ENCODE measurements at places on chromosomes 7 and 10.

DNA sequence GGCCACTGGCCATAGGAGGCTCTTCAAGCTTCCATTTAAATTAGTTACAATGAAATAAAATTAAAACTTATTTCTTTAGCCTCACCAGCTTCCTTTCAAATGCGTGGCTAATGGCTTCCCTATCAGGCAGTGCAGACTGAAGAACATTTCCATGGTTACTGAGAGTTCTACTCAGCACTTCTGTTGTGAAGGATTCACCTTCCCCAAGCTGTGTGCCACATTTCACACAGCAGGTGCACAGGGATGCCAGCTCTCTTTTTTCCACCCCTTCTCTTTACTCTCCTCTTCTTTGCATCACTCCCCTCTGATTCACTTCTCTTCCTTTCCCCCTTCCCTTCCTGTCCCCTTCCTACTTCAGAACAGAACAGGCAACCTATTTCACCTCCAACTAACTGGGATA is 833 bp downstream of the GDF2 start:
- DNase-seq = no peak

DNA sequence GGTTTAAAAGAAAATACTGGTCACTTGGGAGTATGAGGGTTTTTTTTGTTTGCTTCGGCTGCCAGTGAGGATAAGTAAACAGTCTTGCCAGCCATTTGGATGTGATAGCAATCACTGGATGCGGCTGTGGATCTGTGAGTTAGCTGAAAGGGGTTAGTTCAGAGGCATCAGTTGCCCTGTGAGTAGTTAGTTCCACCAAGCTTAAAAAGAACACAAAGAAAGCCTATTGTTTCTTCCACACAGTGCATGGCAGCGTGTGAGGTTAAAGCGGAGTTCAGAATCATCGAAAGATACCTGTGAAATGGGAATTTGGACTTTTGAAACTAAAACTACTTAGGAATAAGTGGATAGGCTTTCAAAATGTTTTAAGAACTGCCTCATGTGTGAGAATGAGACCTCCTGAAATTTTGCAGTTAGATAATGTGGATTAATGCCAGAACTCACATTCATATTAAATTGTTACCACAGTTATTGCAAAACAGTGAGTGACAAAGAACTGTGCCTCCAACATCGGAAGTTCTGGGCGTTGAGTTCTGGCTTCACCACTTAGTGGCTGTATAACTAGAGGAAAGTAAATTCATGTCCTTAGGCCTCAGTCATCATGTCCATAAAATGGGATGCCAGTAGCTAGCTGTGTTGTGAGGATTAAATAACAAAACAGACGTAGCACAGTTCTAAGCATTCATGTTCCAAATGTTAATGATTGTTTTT is 31.3 kb downstream of the KIAA1217 start:
- DNase-seq = no peak

DNA sequence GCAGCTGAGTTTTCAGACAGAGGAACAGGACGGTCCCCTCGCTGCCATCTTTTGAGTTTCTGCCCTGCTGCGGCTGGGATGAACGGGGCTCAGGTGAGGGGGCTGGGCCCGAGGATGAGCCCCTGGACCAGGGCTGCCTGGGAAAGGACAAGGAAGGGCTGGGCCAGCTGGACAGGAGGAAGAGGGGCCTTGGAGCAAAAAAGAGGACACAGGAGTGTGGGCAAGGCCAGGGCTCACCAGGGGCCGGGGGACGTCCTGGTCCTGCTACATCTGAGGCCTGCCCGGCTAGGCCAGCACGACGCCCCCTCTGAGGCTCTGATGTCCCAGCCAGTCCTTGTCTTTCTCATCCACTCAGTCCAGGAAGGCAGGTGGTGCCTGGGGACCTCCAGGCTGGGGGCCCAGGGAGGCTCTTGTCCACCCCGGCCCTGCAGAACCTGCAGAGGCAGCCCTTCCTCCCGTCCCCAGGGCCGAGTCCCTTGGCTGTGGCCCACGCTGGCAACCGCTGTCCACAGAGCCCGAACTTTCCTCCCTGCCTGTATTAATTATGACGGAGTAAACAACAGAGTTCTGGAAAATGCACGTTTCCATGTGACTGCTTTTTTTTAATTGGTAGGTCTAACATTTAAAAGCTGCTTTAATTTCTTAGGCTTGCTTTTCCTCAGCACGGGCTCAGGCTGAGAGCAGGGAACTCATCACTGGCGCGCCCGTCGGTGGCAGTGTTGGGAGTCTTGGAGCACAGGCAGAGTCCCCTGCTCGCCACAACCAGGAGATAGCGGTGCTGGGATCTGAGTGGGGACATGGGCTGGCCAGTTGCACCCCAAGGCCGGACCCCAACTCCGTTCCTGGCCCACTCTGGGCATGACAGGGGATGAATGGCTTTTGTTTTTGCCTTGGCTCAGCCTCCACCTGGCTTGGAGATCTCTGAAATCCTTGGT is 187.7 kb downstream of the ELFN1 start:
- DNase-seq = no peak

DNA sequence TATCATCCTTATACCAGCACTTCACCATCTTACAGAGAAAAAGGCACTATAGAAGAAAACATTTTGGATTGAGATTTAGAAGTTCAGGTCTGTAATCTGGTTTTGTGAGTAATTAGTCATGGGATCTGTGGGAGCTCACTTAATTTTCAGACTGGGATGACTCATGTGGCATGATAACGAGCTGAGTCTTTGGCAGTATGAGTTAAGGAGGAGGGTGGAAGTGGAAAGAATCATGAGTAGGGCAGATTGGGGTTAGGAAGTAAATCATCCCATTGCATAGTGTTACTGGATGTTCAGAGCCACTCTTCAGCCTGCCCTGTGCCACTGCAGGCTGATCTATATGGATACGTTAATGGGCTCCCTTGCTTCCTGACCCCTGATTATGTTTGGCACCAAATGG is 64.9 kb downstream of the ZNF92 start:
- DNase-seq = peak; percentile 85

GRCh38 chr7:144027974-144028373 is 20.8 kb upstream of the OR2A5 start:
- no peak for DNase-seq

GRCh38 chr10:15043674-15044073 is at the start of gene OLAH:
OLAH (plus strand) TSS chr10:15043943; CDS start chr10:15047289, 3,346 bp downstream.
- DNase-seq = peak; percentile 29

DNA sequence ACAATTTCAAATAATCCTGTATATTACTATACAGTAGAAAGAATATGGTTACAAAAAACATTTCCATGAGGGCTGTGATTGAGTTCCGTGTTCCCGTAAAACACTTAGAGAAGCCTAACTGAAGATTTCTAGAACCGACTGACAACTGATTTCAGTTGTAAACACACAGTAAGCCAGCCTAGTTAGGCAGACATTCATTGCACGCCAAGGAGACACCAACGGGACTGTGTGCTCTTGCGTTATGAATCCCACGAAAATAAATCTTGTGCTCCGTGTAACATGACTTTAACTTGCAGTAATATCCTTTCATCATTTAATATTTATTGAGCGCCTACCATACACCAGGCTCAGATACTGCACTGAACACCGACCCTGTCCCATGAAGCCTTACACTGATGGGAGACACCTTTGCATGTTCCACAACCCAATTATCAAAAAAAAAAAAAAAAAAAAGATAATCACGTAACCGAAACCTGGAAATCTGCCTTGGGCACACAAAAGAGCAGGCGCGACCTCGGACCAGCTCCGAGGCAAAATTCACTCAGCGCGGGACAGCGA is 420 bp upstream of the KLHL7 start:
- no peak for DNase-seq

DNA sequence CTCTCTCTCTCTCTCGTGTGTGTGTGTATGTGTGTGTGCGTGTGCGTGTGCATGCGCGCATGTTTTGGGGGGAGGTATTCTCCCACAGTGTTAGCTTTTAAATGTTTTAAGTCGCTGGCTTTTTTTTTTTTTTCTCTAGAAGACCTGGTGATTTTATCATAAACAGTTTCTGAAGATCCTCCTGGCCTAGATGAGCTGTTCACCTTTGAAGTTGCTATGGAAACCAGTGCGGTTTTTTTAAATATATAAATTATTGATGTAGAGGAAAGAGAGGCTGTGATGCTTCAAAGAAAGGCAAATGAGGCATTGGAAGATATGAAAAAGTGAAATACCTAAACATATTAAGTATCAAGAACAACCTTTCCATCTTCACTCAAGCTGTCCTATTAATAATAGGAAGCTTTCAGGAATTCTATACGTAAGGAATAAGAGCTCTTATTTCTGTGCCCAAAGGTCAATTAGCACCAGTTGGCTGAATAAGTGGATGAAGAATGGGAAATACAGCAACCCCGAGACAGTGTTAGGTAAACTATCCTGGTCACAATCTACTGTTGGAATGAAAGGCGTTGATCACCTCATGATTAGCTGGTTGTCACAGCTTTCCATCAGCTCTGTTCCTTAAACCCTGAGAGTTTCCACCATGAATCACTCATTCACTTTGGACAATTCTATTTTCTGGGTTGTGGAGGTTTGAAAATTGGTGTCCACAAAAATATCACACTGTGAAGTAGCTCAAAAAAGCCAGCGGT is 66.5 kb upstream of the SLC35G1 start:
- no peak for DNase-seq
